ENCODE measurements at places on chromosomes 13 and 19.

- peak; percentile 65 for DNase-seq
Observed at GRCh38 chr19:36420961-36421748, 2.7 kb upstream of the ZFP82 start.

- DNase-seq: no peak
Observed at GRCh38 chr13:111923991-111924677, 142.8 kb upstream of the SOX1 start.

GRCh38 chr19:10471909-10472308 is 31.2 kb downstream of the KEAP1 start:
- DNase-seq: no peak

- DNase-seq: no peak
Observed at GRCh38 chr19:45403781-45404556, 900 bp downstream of the PPP1R13L start.

GRCh38 chr13:112446867-112447266 is 70.7 kb downstream of the SPACA7 start:
- DNase-seq: no peak

GRCh38 chr13:110030394-110030928 is 244.1 kb upstream of the IRS2 start:
- DNase-seq: no peak

GRCh38 chr19:8566855-8567254 is 10.4 kb downstream of the MYO1F start:
- DNase-seq: no peak

DNA sequence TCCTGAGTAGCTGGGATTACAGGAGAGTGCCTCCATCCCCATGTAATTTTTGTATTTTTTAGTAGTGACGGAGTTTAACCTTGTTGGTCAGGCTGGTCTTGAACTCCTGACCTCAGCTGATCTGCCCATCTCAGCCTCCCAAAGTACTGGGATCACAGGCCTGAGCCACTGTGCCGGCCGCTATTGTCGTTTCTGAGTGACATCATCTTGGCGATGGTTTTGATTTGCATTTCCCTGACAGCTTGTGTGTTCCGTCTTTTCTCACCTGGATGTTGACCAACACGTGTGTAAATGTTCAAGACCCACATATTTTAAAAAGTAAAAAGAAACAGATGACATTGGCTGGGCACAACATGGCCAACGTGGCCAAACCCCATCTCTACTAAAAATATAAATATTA is 12.8 kb upstream of the MKNK2 start:
- DNase-seq: no peak

DNA sequence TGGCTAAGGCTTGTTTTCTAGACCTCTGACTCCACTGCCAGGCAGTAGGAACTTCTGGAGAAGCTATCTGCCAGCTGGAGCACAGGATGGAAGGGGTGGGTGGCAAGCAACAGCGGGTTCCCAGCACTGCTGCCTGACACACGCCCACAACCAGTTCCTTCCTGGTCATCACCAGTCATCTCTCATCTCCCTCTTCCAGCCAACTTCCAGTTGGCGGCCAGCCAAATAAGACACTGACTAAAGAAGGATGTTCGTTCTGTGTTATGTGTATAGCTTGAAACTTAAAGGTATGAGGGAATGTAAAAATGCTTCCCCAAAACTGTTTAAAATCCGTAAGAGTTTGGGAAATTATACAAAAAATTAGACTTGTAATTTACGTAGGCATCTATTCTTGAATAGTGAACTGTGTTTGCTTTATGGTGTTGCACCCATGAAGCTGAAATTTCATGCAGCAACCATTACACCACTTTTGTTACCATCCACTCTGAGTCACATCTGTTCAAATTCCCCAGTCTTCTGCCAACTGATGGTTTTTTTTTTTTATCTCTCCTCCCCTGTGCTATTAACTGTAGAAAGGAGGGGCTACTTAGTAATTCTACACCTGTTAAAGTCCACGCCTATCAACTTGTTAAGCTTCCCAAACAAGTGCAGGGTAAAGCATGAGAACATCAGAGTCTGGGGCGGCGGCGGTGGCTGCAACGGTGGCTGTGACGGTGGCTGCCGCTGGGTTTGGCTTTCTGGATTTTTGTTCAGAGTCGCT is 86.2 kb upstream of the FRY start:
- peak; percentile 81 for DNase-seq

- no peak for DNase-seq
Observed at GRCh38 chr13:111913761-111914140, 153.2 kb upstream of the SOX1 start.

DNA sequence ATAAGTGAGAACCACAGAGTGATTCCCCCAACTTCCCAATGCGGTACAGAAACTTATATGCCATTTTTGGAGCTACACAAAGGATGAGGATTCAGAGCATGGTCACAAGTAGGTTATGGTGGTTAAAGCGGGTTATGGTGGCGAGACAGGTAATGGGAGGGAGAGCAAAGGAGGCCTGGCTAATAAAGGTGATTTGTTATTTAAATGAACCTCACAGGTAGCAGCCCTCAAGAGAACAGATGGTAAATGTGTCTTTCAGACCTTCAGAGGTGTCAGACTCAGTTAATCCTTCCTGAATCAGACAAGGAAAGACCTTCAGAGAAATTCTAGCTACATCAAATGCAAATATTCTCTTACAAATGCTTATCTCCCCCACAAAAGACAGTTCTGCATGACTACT is 1971.4 kb downstream of the OLFM4 start:
- no peak for DNase-seq

- no peak for DNase-seq
Observed at GRCh38 chr19:30379841-30380610, 7.8 kb downstream of the ZNF536 start.

GRCh38 chr13:105952973-105953290 is 582.5 kb downstream of the EFNB2 start:
- no peak for DNase-seq

DNA sequence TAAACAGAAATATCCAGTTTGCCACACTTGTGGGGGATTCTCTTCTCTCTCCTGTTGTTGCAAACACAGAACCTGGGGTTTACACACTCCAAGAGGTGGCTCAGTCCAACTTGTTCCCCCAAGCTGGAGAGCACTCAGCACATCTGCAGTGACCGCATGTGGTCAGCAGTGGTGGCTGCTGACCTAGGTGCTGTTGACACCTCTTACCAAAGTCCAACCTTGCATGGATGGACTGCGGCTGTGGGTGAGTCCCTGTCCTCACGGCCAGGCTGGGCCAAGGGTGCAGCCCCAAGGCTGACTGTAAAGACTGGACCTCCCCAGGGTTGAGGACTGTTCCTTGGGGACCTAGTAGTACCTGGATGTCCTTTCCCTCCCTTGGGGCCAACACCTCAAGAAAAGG is 6.1 kb downstream of the LRFN3 start:
- DNase-seq: no peak

DNA sequence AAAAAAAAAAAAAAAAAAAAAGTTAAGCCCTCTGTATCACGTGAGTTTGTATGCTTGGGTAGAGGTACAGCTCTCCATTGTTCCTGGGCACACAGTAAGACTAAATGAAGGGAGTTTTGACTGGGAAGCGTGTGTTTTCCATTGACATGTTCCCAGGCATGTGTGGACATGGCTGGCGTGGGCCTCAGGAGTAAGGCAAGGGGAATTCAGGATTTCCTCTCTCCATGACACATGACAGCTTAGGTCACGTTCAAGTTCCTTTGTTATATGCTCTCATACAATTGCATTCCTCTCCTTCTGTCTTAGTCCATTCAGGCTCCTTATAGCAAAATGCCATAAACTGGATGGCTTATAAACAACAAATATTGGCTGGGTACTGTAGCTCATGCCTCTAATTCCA is 17.1 kb upstream of the MAP3K10 start:
- no peak for DNase-seq

GRCh38 chr13:90416519-90416918 is 931.0 kb upstream of the MIR17HG start:
- DNase-seq: no peak

GRCh38 chr19:16449330-16449961 is 22.3 kb downstream of the EPS15L1 start:
- DNase-seq: no peak

GRCh38 chr13:60134376-60134775 is 29.4 kb downstream of the DIAPH3 start:
- no peak for DNase-seq

GRCh38 chr13:59360108-59360507 is 803.6 kb downstream of the DIAPH3 start:
- no peak for DNase-seq

- no peak for DNase-seq
Observed at GRCh38 chr13:28373810-28374209, 121.1 kb downstream of the FLT1 start.

DNA sequence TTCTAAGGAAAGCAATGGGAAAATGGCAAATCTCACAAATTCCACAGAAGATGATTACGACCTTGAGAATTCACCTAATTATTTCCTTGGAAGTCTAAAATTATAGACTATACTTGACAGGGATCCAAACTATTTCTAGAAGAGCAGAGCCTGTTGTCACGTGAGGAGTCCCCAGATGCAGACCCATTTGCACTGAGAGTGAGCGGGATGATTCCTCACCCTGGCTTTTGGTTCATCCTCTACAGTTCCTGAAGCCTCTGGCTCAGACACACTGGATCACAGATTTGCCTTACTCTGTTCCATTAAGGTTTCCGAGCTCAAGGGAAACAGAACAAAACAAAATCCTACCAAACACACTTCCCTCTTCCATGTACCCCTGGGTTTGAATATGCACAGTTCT is 23.0 kb upstream of the CYSLTR2 start:
- DNase-seq: peak; percentile 49

GRCh38 chr13:95204231-95204765 is 97.0 kb downstream of the ABCC4 start:
- DNase-seq: no peak

GRCh38 chr13:29073755-29074154 is 253.6 kb downstream of the MTUS2 start:
- no peak for DNase-seq

- no peak for DNase-seq
Observed at GRCh38 chr19:33434886-33435705, 61.6 kb downstream of the CEBPG start.

- DNase-seq: no peak
Observed at GRCh38 chr19:46586294-46586693, 14.8 kb upstream of the CALM3 start.

- no peak for DNase-seq
Observed at GRCh38 chr19:769616-770015, 18.7 kb downstream of the MISP start.

- no peak for DNase-seq
Observed at GRCh38 chr13:106407338-106407737, 128.1 kb downstream of the EFNB2 start.

Measured in right hindlimb (tissue), 1 donor.